ENCODE measurements at places on chromosomes 6 and 20.

DNA sequence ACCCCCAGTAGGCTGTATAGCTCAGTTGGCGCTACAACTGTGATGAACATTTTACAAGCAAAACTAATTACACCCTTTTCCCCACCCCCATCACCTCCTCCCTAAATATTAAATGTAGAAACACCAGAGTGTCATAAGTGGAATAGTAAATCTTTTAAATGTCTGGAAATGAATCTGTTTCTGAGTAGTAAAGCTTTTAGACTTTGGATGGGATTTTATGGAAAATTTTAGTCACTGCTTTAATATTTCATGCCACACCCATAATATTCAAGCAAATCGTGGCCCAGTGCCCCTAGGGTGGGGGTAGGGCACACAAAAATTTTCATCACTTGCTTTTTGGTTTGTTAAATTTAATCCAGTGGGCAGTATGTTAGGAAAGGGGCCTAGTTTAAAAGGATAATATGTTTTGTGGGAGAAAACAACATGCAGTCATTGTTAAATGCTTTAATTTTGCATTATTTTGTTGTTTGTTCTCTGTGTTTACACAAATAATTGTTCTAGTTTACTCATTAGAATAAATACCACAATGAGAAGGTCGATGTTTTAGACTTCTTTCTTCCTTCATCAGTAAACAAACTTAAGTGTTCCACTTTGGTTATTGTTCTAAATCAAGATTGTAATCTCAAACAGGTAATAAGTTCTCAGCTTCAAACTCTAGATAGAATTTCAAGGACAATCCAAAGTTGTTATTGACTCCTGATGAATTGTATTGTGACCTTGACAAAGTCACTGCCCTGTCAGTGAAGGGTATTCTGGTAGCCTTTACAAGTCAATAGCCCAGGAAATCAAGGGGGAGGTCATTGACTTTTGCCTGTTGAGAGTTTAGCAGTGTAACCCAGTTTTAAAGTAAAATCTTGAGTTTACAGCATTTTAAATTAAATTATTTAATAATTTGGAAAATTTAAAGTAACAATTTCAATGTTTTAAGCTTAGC, 79.2 kb downstream of the CBFA2T2 start:
- no peak for DNase-seq

DNA sequence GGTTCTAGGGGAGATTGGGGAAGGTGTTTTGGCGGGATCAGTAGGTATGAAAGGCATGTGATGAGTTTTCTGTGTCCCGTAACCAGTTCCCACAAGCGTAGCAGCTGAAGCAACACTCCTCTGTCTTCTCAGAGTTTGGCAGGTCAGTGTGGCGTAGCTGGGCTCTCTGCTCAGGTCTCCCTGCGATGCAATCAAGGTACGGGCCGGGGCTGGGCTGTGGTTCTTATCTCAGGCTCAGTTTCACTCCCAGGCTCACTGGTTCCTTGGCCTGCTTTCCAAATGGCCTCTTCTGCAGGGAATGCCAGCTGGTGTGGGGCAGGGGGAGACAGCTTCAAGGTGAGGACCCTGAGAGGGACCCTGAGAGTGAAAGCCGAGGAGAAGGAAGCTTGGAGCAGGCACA, 280.7 kb downstream of the CDH4 start:
- DNase-seq = no peak

GRCh38 chr20:64246616-64247306, 8.8 kb upstream of the PCMTD2 start:
- no peak for DNase-seq

GRCh38 chr6:32151863-32152768, at the start of gene PRRT1:
TSS of gene PRRT1 (minus strand) at chr6:32151939. CDS start at chr6:32151827, 112 bp downstream.
- DNase-seq = no peak

- DNase-seq = no peak
These were observed 2.3 kb upstream of the CITED2 start for GRCh38 chr6:139376604-139377218.

- no peak for DNase-seq
These were observed 89.9 kb downstream of the RFX6 start for GRCh38 chr6:116966675-116967576.

DNA sequence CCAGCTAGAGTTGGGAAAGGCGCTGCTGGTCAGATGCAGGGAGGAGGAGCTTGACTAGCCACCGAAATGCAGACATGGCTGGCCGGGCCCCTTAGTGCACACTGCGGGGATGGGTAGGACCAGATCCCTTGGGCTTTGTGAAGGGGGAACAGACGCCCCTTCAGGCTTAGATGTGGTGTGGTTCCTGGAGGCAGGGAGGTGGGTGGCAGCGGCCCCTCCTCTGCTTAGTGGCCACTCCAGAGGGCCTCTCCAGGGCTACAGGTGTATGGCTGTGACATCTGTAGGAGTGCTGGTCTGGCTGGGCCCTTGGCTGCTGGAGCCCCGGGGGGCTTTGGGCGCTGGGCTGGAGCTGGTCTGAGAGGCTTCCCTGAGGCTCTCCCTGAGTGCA, 5.9 kb downstream of the CCND3 start:
- no peak for DNase-seq

DNA sequence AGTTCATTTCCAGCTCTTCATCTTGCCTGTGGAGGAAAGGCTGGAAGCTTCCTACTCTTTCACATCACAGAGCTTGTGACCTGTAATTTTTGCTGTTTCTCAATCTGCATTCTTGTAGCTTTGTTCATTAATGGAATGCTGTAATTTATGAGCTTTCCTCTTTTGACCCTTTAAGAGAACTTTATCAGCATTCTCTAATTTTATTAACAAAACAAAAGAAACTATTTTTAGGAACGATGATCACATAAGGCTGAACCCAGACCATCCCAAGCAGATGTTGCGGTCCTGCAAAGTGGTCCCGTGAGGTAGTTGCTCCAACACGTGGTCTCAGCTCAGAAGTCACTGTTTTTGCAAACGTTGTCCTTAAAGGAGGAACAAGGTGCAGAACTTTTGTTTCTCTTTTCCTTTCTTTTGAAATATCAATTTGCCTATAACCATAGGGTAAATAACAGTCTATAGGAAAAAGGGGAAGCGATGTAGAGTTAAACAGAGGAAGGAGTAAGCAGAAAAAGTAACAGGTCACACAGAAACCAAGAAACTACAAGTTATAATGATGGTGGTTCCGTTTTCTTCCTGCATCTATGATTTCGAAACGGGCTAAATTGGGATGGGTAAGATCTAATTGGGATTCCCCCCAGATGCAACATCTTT, 121.3 kb upstream of the PHACTR1 start:
- no peak for DNase-seq

DNA sequence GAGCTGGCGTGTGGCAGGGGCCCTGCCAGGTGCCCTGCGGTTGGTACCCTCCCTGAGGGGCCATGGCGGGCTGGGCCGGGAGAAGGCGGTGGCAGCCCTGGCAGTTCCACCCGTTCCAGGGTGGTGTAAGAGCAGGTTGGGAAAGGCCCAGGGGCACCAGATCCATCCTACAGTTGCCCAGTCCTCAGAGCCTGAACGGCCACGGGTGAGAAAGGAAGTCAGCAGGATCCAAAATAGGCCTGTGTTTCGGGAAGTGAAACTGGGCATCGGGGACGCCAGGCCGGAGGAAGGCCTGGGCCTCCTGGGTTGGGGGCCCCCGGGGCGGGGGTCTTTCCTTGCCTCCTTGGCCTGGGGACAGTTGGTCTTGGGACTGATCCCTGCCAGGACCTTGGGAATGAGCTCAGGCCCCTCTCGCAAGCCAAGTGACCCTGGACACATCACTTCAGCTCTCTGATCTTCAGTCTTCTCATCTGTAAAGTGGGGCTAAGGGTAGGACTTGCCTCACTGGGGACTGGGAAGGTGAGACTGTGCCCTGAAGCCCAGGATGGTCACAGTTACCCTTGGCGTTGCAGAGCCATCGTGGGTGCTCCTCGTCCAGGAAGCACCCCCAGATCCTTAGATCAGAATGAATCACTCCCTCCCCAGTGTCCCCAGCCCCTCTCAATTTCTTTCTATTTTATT, 18.1 kb upstream of the NOL4L start:
- DNase-seq = no peak

GRCh38 chr20:51535674-51536073, 6.8 kb downstream of the NFATC2 start:
- no peak for DNase-seq

GRCh38 chr6:168196385-168196860, 117.4 kb upstream of the FRMD1 start:
- DNase-seq = no peak

GRCh38 chr6:132751306-132751705, 6.4 kb downstream of the VNN2 start:
- no peak for DNase-seq

- DNase-seq = no peak
These were observed 2.1 kb downstream of the SOBP start for GRCh38 chr6:107491760-107492660.

DNA sequence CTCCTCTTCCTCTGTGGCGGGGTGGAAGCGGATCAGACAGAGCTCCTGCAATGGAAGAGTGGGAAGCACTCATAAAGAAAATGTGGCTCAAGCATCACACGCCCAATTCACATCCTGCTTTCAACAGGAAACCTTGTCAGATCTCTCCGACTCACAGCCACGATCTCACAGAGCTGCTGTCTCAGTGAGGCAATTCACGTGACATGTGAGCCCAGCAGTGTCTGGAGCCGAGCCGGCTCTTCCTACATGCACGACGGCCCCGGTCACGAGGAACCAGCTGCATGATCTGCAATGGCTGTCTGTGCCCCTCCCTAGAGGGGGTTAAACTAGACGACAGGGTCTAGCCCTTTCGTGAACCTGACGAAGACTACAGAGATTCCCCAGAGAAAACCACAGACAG, 29.5 kb upstream of the TCFL5 start:
- DNase-seq = peak; percentile 46

DNA sequence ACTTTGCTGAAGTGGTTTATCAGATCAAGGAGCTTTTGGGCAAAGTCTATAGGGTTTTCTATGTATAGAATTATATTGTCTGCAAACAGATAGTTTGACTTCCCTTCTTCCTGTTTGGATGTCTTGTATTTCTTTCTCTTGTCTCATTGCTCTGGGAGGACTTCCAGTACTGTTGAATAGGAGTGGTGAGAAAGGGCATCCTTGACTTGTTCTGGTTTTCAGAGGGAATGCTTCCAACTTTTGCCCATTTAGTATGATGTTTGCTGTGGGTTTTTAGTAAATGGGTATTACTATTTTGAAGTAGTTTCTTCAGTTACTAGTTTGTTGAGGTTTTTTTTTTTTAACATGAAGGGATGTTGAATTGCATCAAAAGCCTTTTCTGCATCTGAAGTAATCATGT, 36.1 kb downstream of the KCNS1 start:
- no peak for DNase-seq

- DNase-seq = no peak
These were observed 3.0 kb downstream of the LAMA4 start for GRCh38 chr6:112251171-112251875.

DNA sequence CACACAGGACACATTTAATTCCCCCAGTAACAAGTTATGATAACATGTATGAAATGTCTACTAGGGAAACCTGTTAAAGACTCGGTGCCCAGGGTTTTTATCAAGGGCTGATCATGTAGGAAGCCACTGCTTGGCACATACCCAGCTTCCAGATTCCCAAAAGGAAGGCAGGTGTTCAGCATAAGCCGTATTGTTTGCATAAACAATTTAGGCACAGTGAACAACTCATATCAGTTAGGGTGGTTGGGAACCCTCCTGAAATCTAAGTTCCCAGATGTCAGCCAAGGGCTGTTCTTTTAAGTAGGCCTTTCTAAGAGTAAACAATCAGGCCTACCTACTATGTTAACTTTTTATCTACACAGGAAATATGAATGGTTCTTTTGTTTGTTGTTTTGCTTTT, 74.1 kb downstream of the ASXL1 start:
- no peak for DNase-seq

GRCh38 chr6:150145427-150145826, 2.6 kb downstream of the PPP1R14C start:
- DNase-seq = no peak

All from CD4-positive, alpha-beta T cell treated with Interleukin-6 at 100 ng/mL for 8 hours (primary cell).